Activated CD8-positive, alpha-beta T cell treated with anti-CD3 and anti-CD28 coated beads, Interleukin-2, amount 10 ng/mL, durations not matched to agents 7 days and 5 days (primary cell): ENCODE measurements at places on chromosomes 6 and 20. TPM values are rescaled to one million over a fixed set of nuclear protein-coding genes. Genes with fewer than 3 reads are reported as not detected.

FILIP1 gene
- total RNA-seq: not detected

KCNQ2 gene
- total RNA-seq: not detected

AGPAT4 gene
- 4.3 TPM for total RNA-seq

GFOD1 gene
- 8.0 TPM for total RNA-seq

COX4I2 gene
- total RNA-seq: not detected

KIF13A gene
- total RNA-seq: not detected

SLC32A1 gene
- total RNA-seq: not detected

PRDM13 gene
- not detected for total RNA-seq
